Astrocyte (in vitro differentiated cells and primary cell): ENCODE measurements at places on chromosomes 2 and 18.

DNA sequence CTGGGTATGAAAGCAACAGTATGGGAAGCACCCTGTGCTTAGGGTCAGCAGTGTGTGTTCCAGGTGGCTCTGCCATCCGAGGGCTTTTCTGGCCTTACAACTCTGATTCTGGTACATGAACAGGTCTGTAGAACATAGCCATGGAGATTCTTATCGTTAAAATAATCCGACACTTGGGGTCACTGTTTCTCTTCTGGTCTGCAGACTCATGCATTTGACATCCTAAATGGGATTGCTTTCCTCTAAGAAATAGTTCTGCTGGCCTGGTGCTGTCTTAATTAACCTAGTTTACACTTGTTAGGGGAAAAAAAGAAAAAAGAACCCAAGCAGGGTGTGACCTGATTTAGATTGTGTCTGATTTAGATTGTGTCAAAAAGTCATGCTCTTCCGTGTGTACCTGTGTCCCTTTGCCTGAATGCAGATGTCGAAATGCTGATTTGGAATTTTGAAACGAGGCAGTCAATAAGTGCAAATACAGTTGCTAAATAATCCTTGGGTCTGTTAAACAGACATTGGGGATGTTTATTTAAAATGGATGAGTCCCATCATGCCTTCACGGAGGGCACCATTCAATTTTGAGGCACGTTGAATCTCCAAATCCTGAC lies 59.6 kb downstream of the TRPM8 start:
- H3K36me3 ChIP-seq, result no peaks in the 10 kb centered on the region
- peak; percentile 66 for DNase-seq
- H3K27me3 ChIP-seq, result no peaks in the 10 kb centered on the region
- H3K27ac ChIP-seq, result peak overlapping the region; percentile 1
- no peak overlapping the region for H3K4me3 ChIP-seq

- peaks cover 38% of the 10 kb centered on the region for H3K27me3 ChIP-seq
- no peaks in the 10 kb centered on the region for H3K4me1 ChIP-seq
- no peak for DNase-seq
- H3K4me3 ChIP-seq, result no peak overlapping the region
- H3K36me3 ChIP-seq, result no peaks in the 10 kb centered on the region
These were observed 7.2 kb upstream of the ANKRD29 start for GRCh38 chr18:23669804-23670405.

- H3K27ac ChIP-seq, result no peak overlapping the region
- H3K4me1 ChIP-seq, result peaks cover 4% of the 10 kb centered on the region
- no peak overlapping the region for H3K4me3 ChIP-seq
- no peaks in the 10 kb centered on the region for H3K27me3 ChIP-seq
These were observed 114.3 kb downstream of the C1D start for GRCh38 chr2:67948506-67948905.

DNA sequence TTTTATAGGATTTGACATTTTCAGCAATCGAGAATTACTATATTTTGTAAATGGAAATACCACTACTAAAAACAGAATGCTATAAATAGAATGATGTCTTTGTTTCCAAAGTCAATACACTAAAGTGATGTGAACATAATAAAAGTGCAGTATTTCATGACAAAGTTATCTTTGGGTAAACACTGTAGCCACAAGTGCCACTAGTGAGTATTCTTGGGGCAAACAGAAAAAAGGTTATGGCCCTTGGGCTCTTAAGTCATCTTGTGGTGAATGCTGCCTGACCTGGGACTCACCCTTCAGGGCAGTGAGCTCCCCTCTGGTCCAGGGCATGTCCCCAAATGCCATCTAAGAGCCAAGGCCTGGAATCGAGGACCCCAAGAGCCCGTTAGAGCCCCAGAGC lies 99.2 kb upstream of the KYNU start:
- H3K27me3 ChIP-seq, result no peaks in the 10 kb centered on the region
- H3K27ac ChIP-seq, result no peak overlapping the region
- no peak overlapping the region for H3K4me3 ChIP-seq
- no peak for DNase-seq

- DNase-seq, result no peak
- H3K27me3 ChIP-seq, result no peaks in the 10 kb centered on the region
- no peak overlapping the region for H3K4me3 ChIP-seq
- no peak overlapping the region for H3K27ac ChIP-seq
- no peaks in the 10 kb centered on the region for H3K36me3 ChIP-seq
- H3K4me1 ChIP-seq, result no peaks in the 10 kb centered on the region
These were observed 239.4 kb downstream of the CDH7 start for GRCh38 chr18:65990174-65990690.

- H3K4me3 ChIP-seq, result no peak overlapping the region
- no peaks in the 10 kb centered on the region for H3K36me3 ChIP-seq
- H3K4me1 ChIP-seq, result no peaks in the 10 kb centered on the region
- H3K27me3 ChIP-seq, result no peaks in the 10 kb centered on the region
- no peak overlapping the region for H3K27ac ChIP-seq
These were observed 153.2 kb upstream of the MYT1L start for GRCh38 chr2:2484301-2484700.

GRCh38 chr2:145655165-145655765 lies 1135.3 kb upstream of the ZEB2 start:
- H3K27ac ChIP-seq, result no peak overlapping the region
- peaks cover 4% of the 10 kb centered on the region for H3K4me1 ChIP-seq
- no peak overlapping the region for H3K4me3 ChIP-seq
- H3K27me3 ChIP-seq, result no peaks in the 10 kb centered on the region

- peak overlapping the region; percentile 59 for H3K4me3 ChIP-seq
- no peak for DNase-seq
- peaks cover 8% of the 10 kb centered on the region for H3K4me1 ChIP-seq
- no peak overlapping the region for H3K27ac ChIP-seq
- H3K36me3 ChIP-seq, result no peaks in the 10 kb centered on the region
These were observed 232 bp downstream of the SNED1 start for GRCh38 chr2:240998706-240998994.

GRCh38 chr2:89784960-89785359 lies 1093.5 kb downstream of the RPIA start:
- no peaks in the 10 kb centered on the region for H3K36me3 ChIP-seq
- DNase-seq, result no peak
- H3K27ac ChIP-seq, result no peak overlapping the region
- no peaks in the 10 kb centered on the region for H3K27me3 ChIP-seq
- no peaks in the 10 kb centered on the region for H3K4me1 ChIP-seq
- H3K4me3 ChIP-seq, result no peak overlapping the region

DNA sequence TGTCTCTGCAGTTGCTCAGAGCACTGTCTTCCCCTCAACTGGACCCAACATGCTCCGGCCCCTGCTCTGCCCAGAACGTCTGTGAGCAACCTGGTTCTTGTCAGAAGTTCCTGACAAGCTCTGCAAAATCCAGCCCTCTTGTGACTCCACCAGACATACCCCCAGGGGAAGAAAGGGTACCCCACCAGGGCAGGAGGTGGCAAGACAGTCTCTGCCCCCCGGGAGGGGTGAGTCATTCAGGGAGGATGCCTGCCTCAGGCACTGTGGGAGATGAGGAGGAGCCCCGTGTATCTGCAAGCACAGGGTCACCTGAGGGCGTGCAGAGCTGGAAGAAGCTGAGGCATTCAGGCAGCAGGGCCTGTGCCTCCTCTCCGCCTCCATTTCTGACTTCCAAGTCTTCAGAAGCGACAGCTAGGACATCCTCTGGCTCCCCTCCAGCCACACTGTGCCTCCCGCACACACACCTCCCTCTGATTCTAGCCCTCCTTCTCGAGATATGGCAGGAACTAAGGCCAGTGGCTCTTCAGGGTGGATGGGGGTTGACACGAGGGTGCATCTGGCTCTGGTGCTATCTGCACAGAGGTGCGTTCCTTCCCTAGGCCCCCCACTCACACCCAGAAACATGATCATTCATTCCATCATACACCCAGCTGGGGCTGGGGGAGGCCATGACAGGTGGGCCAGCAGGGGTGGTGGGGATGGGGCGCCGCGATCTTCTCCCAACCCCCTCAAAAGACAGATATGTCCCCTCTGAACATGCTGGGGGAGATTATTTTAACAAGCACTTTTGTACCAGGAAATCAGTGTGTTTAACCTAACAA lies 222.2 kb downstream of the CYP26B1 start:
- no peaks in the 10 kb centered on the region for H3K4me1 ChIP-seq
- no peak overlapping the region for H3K27ac ChIP-seq
- H3K36me3 ChIP-seq, result no peaks in the 10 kb centered on the region
- no peaks in the 10 kb centered on the region for H3K27me3 ChIP-seq
- no peak overlapping the region for H3K4me3 ChIP-seq

- no peaks in the 10 kb centered on the region for H3K4me1 ChIP-seq
- H3K27ac ChIP-seq, result no peak overlapping the region
- no peaks in the 10 kb centered on the region for H3K36me3 ChIP-seq
- DNase-seq, result no peak
These were observed 13.3 kb upstream of the ACTR2 start for GRCh38 chr2:65214361-65214760.

DNA sequence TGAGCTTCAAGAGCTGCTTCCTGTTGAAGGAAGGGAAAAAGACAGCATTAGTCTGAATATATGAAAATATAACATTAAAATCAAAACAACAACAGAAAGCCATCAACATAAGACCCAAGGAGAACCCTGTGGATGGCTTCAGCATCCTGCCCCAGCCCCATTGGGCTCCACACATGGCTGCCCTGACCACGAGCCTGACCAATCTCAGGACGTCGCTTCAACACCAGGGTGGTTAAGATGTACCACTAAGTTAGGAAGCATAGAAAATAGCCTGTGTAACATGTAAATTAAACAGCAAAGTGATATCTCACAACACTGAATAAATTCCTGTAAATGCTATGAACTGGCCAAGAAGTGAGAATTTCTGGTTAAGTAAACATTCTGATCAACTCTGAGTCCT lies 77.2 kb upstream of the CD226 start:
- H3K27me3 ChIP-seq, result no peaks in the 10 kb centered on the region
- no peak overlapping the region for H3K27ac ChIP-seq
- no peaks in the 10 kb centered on the region for H3K4me1 ChIP-seq
- no peak overlapping the region for H3K4me3 ChIP-seq

DNA sequence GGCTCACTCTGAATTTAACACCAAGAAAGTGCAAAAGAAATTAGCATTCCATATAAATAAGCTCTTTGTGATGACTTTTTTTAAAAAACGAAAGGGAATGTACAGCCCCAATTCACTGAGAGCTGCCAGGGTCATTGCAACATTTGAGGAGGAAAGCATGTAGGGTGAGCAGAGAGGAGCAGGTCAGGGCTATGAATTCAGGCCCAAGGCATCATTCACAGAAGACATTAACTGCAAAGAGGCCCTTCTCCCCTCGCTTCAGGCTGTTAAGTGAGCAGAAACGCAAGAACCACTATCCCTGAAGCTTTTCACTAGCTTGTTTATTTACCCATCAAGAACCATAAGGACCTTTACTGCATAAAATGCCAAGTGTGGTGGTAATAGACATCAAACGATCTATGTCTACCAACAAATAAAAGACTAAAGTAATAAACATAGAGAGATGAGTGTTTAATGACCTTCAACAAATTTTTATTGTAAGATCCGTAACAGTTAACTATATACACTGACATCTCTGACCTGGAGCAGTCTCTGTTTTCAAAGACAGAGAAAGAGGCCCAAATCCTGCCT lies 333.1 kb upstream of the HNRNPA3 start:
- no peaks in the 10 kb centered on the region for H3K4me1 ChIP-seq
- H3K36me3 ChIP-seq, result no peaks in the 10 kb centered on the region
- H3K27ac ChIP-seq, result no peak overlapping the region
- H3K27me3 ChIP-seq, result no peaks in the 10 kb centered on the region
- DNase-seq, result no peak
- no peak overlapping the region for H3K4me3 ChIP-seq

DNA sequence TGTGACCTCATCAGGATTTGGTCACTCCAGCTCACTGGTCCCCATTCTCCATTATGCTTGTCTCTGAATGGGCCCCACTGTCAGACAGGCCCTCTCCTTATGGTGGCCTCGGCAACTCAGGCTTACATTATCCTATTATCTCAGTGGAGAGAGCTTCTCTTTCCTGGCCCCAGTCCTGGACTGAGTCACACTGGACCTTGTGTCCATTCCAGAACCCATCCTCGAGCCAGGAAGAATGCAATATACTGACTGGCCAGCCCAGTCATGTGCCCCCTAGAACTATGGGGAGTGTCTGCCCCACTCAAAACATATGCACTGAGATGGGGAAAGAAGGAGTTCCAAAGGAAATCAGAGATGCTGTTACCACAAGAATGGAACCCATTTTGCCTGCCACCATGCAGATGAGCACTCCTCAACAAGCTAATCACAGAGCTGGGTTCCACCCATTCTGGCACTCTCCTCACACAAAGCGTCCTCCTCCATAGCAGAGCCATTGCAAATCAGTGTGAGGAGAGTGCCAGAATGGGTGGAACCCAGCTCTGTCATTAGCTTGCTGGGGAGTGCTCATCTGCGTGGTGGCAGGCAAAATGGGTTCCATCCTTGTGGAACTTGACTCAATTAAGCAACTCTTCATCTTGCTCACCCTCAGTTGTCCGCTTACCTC lies 71.9 kb downstream of the CHRNA1 start:
- no peak overlapping the region for H3K4me3 ChIP-seq
- H3K36me3 ChIP-seq, result no peaks in the 10 kb centered on the region
- no peak overlapping the region for H3K27ac ChIP-seq
- no peak for DNase-seq
- peaks cover 31% of the 10 kb centered on the region for H3K27me3 ChIP-seq
- H3K4me1 ChIP-seq, result no peaks in the 10 kb centered on the region

- H3K27me3 ChIP-seq, result no peaks in the 10 kb centered on the region
- H3K4me1 ChIP-seq, result peaks cover 27% of the 10 kb centered on the region
- no peak overlapping the region for H3K27ac ChIP-seq
- no peak for DNase-seq
These were observed 80.3 kb downstream of the NPAS2 start for GRCh38 chr2:100900156-100900795.

DNA sequence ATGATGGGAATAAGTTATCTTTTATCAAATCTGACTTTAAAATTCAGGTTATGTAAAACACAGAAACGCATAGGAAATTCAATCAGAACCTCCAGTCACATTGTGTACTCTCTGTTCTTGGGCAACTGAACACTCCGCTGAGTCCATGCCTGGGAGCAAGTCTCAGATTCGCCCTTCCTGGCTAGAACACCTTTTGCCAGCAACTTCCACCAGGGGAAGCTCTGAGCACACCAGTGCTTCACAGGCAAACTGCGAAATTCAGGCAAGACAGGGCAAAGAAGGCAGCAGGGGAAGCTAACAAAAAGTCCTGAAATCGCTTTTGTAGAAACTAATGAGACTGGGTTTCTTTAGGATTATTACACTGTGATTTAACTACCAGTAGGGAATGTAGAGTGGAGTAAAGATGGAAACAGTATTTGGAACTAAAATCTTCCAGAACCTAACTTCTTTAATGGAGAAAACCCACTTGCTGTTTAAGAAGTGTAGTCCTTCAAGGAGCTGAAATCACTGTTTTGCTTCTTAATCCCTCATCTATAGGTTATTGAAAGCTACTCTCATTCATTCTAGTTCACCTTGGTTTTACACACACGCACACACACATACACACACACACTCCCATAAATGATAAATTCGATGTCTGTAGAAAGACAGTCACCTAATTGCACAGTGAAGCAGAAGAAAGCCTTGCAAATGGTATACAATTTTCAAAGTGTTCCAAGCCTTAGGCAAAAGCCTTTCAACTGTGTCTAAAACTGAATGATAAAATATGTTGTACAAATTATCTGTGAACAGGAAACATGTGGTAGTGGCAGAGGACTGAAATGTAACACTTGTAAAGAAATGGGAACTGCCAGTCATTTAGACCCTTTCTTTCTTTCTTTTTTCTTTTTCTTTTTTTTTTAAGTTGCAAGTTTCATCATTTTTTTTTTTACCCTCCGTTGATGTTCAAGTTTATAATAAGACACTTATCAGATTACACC lies 214.5 kb downstream of the TMEM182 start:
- H3K27ac ChIP-seq, result no peak overlapping the region
- no peaks in the 10 kb centered on the region for H3K36me3 ChIP-seq
- H3K4me3 ChIP-seq, result no peak overlapping the region
